Fibroblast of lung (primary cell): ENCODE measurements at places on chromosomes 1 and 21.

GRCh38 chr1:109467301-109467777, 993 bp downstream of the SYPL2 start:
- DNase-seq = no peak

- no peak for DNase-seq
These were observed 23.6 kb downstream of the COL6A2 start for GRCh38 chr21:46121286-46122221.

DNA sequence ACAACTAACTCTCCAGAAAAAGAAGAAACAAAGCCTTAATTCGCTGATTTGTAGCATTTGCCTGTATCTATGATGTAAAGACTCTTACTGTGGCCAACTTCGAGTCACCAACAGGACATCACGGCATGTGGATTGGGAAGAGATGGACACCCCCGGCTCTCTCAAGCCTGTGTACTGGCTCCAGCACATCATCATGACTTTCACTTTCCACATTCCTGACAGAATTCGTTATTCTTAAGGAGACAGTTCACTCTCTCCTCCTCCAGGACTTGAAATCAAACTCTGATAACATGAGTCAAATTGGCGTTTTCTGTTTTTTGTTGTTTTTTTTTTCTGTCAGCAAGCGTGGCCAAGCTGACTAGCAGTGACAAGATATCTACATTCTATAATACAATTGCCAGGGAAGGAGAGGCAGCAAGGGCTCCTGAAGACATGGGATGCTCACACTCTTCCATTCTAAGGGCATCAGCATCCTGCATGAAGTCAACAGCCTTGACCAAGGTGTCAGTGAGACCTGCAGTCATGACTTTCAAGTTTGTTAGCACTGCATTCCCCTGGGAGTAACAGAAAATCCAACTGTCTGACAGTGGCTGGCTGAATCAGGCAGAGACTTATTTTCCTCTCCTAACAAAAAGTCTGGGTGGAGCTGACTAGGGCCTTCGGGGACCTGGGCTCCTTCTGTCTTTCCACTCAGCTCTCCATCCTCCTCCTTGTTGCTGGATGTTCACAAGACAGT, 13.3 kb upstream of the TRAF3IP3 start:
- peak; percentile 79 for DNase-seq

DNA sequence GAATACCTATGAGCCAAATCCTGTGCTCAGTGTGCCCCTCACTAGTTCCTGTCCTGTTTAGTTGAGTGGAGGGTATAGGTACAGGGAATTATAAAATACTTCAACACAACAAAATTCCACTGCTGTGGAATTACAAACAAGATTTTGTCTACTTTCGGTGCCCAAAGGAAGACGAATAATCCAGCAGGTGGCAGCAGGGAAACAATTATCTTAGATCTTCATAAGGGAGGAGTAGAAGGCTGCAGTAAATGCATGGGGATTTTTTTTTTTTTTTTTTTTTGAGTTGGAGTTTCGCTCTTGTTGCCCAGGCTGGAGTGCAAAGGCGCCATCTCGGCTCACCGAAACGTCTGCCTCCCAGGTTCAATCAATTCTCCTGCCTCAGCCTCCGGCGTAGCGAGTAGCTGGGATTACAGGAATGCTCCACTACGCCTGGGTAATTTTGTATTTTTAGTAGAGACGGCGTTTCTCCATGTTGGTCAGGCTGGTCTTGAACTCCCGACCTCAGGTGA, 2.0 kb upstream of the PIP5K1A start:
- DNase-seq = peak; percentile 82

GRCh38 chr1:94543001-94543400, 1.4 kb upstream of the F3 start:
- peak; percentile 61 for DNase-seq

DNA sequence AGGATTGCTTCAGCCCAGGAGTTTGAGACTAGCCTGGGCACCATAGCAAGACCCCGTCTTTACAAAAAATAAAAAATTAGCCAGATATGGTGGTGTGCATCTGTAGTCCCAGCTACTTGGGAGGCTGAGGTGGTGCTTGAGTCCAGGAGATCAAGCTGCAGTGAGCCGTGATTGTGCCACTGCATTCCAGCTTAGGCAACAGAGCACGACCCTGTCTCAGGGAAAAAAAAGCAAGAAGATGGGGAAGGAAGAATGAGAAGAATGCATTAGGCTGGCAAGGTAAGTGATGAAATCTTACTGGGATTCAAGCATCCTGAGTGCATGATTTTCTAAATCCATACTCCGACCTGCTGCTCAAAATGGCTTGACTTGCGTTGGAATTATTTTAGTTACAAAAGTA, 6.8 kb downstream of the PCP4L1 start:
- no peak for DNase-seq
